ENCODE measurements at places on chromosomes 16 and 17.

GRCh38 chr17:61856035-61856434 is 7.3 kb downstream of the BRIP1 start:
- DNase-seq: no peak

- DNase-seq: peak; percentile 91
Observed at GRCh38 chr17:72985882-72986720, 106.4 kb downstream of the SLC39A11 start.

GRCh38 chr17:4497101-4497824 is 1.4 kb upstream of the SPNS2 start:
- no peak for DNase-seq

DNA sequence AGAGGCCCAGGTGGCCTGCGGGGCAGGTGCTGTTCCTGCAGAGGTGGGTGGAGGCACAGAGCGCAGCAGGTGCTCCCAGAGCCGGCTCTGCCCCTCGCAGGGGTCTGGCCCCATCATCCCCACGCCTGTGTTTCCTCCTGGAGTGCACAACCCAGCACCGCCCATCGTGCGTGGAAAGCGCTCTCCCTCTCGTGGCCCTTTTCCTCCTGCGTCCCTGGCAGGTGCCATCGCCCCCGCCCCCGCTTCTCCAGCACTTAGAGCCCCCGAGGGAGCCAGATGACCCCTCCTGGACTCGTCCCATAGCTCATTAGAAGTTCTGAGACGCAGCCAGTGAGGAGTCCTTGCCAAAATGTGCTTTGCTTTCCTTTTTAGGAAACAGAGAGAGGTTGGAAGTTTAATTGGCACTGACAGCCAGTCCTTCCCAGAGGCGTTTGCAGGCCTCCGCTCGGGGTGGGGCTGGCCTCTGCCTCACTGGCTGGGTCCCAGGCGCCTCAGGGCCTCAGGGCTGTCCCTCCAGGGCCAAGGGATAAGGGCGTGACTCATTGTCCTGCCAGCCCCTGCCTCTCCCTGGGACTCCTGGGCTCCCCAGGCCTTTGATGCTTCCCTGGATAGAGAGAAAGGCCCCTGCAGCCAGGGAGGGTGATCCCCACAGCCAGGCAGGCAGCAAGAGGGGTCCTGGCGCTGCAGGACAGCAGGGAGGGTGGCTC is 32.2 kb upstream of the CHMP6 start:
- peak; percentile 24 for DNase-seq

All from choroid plexus epithelial cell (primary cell).